T47D (cell line): ENCODE measurements at places on chromosomes 7 and 10.

DNA sequence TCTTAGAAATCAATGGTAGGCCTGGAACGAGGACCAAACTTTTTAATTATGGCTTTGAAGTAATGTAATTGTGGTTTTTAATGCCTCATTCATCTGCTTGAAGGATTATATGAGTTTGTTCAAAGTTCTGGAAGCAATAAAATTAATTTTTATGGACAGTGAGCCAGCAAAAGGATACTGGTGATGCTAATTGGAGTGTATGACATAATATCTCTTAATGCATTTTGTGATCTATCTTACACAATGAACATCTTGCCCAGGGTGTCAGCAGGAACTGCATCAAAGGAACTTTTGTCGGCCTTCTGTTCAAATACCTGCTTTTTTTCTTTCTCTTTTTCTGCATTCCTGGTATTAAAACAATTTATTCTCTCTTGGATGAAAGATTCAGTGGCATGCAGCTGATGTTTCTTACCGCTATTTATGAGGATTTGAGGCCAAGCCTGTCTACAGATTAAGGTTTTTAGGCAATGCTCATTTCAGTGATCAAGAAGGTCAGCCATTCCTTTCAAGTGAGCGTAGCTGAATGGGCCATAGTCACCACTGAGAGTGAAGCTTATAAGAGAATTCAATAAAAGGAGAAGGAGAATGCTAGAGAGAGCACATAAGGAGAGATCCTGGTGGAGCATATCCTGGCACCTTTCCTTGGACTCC is 974.8 kb downstream of the SORCS3 start:
- DNase-seq, result no peak

GRCh38 chr10:103110407-103110806 is 82.7 kb downstream of the NT5C2 start:
- no peak for DNase-seq

DNA sequence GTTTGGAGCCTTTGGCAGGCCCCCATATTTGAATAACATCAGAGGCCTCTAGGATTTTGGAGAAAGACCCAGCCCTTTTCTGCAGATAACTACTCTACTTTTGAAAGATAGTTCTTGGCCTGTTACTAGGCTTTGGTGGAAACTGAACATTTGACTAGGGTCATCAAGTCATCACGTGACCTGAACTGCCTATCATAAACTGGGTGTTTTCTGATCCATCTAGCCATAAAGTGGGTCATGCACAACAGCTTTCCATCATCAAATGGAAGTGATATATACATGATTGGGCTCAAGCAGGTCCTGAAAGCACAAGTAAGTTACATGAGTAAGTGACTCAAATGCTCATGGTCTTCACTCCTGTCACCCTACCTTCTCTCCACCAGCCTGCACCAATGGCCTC is 552.3 kb upstream of the GRM3 start:
- DNase-seq, result no peak

DNA sequence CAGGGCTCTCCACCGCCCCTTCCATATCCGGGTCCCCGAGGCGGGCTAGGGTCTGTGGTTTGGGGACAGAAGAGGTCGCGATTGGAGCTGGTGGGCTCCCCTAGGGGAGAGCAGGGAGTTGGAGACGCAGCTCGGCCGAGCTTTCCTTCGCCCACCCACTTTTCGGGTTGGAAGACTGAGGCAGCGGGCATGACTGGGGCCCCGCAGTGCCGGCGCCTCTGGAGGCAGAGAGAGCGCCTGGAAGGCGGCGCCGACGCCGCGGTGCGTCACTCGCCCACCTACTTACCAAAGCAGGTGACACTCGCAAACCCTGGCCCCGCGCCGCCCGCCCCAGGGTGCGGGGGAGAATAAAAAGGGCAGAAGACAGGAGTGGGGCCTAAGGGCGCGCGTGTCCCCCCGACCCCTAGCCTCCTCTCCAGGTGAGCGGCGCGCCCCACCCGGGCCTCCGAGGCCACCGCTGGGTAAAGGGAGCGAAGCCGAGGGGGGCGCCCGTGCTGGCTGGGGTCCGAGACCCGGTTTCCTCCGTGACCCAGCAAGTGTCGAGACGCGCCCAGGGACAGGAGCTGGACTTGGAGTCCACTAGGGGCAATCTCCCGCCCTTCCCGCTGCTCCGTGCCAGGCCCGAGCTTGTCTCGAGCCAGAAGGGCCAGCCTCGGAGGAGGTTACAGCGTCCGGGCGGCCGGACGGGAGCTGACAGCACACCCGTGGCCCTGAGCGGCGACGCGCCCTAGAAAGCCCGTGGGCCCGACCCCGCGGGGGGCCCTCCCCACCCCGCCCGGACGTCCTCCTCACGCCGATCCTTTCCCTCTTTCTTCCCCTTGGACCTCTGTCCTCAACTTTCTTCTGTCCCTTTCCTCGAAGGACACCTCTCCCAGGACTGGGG is 34.4 kb upstream of the GRID1 start:
- peak; percentile 72 for DNase-seq

GRCh38 chr10:33335801-33336581 is 1.5 kb upstream of the NRP1 start:
- DNase-seq, result peak; percentile 22

DNA sequence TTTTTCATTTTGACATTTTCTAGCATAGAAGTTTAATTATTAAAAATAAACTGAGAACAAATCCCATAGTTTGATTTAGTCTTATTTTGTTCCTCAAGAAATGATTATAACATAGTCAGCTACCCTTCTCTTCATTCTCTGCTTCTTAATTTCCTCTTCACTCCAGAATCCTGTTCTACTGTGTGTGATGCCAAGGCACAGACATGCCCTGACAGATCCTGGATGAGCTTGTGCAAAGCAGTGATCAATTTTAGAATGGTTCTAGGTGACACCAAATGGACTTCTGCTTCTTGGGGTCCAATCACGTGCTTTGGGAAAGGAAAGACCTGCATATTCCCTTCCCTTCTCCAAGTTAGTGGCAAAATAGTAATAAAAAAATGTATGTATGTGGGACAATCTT is 665.6 kb downstream of the MAGI2 start:
- DNase-seq, result no peak

DNA sequence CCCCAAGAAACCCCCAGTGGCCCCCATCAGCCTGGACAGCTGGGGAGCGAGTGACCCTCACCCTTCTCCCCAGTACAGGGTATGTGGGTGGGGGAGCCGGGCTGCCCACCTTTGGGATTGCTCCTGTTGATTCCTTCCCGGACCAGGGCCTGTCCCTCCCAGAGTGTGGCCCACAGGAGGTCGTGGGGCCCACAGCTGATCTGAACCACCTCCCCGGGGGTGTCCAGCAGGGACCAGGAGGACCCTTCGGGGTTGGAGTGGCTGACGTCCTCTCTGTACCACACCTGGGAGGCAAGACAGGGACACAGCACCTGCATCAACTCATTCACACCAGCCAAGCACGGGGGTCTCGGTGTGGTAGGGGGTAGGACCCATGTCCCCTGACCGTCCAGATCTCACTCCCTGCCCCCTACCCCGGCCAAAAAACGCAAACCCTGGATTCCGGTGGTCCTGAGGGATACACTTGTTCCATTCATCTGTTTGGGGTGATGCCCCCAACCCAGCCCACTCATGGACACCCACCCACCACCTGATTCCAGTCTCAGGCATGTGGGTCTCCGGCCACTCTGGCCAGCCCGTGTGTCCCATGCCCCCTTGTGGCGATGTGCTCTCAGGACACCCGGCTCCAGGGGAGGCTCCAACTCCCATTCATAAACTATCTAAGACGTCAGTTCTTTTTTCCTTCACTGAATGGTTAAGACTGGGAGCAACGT is 10.9 kb downstream of the TECPR1 start:
- DNase-seq, result peak; percentile 86

DNA sequence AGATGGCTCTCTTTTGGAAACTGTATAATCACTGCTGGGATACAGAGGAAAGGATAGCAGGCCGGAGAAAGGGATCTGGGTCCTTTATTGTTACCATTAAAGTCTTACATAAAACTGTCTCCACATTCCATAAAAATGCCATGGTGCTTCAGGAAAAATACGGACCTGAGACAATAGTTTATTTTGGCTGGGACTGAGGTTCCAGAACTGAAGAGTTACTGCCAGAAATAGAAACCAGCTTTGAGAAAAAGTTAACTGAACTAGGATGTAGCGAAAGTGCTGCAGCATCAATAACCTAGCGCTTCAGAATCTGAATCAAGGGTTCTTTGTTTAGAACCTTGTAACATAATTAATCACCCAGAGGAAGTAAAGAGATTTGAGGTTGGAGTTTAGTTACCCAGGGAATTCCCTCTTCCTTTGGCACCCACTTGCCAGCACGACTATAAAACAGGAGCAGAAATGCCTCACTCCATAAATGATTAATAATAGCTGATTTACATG is 38.0 kb downstream of the MEOX2 start:
- no peak for DNase-seq

- no peak for DNase-seq
Measured at GRCh38 chr10:122514045-122514840, 46.3 kb upstream of the DMBT1 start.

DNA sequence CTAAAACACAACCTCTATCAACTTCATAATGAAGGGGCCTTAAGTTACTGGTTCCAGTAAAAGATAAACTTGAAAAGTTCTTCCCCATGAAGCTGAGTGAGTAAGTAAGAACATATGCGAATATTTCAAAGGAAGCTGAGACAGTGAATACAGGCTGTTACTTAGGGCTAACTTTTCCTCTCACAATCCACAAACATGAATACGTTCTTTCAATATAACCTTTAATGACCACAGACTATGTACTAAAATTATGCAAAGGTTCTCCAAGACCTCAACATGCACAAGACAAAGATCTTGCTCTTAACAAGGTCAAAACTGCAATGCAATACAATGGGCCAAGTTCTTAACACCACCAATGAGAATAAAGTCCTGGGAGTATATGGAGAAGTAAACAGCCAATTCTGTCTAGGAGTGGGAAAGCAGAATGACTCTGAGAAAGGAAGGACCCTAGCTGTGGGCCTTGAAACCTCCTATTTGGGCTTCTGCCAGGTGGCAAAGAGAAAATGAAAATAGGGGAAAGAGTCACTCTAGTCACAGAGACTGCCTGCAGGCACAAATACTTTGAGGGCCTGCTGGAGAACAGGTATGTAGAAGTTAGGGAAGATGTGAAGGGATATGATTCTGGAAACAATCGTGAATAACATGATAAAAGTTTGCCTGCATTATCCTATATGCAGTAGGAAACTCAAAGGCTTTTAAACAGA is 43.7 kb downstream of the OSBPL3 start:
- no peak for DNase-seq
